ENCODE measurements at places on chromosomes 5 and 9.
A peak's percentile ranks its signal among the peaks of the same experiment; 100 is the strongest.

DNA sequence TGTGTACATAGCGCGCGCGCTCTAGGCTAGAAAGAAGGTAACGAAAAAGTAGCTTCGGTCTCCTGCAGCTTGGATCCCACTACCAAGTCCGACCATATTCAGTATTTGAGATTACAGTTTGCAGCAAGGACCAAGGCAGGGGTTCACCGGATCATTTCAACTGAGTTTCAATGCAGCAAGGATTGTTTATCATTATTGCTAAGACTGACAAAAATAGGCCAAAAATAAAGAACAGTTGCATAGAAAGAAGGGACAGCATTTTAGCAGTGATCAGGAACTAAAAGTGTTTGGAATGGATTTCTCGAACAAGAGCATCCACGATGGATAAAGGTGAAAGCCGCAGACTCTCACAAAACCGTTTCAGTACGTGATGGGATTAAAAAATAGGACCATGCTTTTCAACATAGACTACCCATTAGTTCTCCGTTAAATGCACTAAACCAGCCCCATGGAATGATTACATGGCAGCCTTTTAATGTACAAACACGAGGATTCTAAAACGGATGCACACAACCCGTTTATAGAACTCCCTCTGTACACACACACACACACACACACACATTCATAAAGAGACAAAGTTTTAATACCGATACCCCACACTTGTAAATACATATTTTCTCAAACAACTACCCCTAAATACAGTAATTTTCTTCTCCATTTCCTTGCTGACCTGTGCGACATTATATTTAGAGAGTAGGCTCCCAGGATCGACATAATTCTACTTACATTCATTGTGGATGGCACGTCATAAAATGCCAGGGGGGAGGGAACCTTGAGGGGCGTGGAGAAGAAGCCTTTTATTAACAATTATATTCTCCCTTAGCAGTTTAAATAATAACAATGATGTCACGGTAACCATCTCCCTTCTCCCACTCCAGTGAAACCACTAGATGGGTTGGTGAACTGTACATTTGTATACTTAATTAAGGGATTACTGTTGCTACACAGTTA is 197.1 kb downstream of the MEF2C start:
- DNase-seq: no peak

- no peak for DNase-seq
Measured at GRCh38 chr5:106423109-106423897, 1247.4 kb downstream of the EFNA5 start.

DNA sequence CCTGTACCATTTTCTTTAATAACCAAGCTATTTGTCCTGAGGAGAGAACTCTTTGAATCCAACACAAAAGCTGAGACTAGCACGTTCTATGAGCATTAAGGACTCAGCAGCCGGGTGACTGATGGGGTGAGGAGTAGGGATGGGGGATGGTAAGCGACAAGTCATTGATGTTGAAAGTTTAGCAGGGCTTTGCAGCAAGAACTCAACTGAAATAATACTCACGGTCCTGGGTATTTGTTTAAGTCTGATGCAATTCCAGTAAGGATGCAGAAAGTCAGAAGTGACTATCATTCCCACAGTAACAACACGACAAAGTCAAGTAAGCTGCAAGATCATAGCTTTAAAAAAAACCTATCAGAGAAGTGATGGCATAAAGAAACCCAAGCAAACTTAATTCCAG is 131.1 kb downstream of the ACTL7B start:
- no peak for DNase-seq

GRCh38 chr9:122360891-122361290 is 9.9 kb upstream of the PTGS1 start:
- no peak for DNase-seq

DNA sequence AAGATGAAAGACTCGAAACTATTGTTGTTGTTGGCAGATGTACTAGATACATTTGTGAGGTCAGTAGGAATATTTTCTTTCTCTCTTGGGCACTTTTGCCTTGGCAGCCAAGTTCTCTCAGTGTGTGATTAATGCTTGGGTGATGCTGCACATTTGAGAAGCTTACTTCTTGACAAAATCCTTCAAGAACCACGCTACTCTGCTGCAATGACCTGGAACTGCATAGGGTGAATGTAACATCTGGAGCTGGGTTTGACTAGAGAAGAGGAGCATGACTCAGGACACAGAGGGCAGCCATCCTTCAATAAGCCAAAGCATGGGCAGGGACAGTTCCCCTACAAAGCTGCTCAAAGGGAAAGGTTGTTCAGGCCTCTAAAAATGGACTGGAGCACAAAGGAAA is 75.5 kb upstream of the PUM3 start:
- DNase-seq: no peak

- no peak for DNase-seq
Measured at GRCh38 chr9:16868701-16869100, 1.8 kb downstream of the BNC2 start.

GRCh38 chr5:1724822-1725602 is 74.6 kb downstream of the MRPL36 start:
- DNase-seq: peak; percentile 4

GRCh38 chr9:89843074-89843473 is 238.3 kb downstream of the GADD45G start:
- no peak for DNase-seq

DNA sequence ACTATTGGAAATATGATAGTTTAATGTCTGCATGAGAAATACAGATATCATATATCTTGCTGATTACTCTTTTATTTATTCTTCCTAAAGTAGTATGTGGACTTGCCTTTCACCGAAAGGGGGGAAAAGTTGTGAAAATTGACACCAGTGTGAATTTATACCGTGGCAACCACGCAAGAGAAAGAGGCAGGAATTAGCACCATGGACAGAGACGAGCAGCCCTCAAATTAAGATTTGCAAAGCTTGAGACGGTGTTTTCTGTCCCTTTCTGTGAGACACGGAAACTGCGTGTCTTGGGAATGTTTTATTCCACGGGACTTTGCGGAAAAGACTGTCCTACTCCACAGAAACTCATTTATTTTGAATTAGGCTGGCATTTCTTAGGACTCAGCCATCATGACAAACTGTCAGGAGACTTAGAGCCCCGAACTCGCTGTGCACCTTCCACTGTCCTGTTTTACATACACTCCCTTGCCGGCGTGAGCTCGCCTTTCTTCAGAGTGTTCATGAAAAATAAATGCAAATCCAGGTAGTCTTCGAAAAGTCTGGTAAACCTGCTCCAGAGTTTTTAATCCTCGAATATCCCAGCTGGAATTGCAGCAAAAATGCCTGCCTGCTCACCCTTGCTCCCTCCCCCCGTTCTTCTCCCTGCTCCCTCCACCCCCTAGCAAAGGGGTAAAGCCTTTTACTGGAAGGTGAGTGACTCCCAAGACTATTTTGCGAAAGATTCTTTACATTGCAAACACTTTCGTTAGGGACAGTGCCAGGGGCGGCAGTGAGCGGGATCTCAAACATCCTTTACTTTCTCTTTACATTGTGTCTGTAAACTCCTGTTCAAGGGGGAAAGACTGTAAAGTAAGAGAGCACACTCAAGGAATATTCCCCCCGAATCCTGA is 3.8 kb upstream of the ELAVL2 start:
- DNase-seq: no peak

DNA sequence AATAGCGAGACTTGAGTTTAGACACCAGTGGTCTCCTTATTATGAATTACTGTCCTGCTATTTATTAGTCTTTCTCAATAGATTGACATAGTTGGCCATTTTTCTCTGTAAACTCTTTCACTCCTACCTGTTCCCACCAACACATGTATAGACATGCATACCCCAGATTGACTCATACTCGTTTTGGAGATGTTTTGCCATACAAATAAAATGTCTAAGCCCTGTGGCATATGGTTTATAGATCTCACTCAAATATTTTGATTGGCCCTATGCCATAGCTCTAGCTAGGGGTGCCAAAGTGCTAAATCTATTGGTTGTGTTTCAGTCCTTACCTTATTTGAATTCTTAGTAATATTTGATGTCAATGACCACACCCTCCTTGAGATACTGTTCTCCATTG is 42.3 kb downstream of the CAMK4 start:
- no peak for DNase-seq

DNA sequence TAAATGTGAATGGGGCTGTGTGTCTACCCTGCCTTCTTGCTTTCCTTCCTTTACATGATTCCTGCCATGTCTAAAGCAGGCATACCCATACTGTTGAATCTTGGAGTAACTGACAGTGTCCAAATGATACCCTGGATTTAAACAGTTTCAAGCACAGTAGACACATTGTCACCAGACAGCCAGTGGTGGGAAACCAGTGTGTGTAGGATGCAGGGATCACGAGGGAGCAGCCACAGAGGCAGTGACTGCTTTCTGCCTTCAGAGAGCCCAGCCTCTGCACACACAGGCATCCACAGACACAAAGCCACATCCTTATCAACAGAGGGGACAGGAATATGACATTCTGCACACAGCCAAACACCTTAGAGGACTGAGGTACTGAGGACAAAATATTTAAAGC is 184.2 kb upstream of the TBCA start:
- DNase-seq: no peak

- no peak for DNase-seq
Measured at GRCh38 chr9:83934569-83935275, 13.5 kb upstream of the KIF27 start.

DNA sequence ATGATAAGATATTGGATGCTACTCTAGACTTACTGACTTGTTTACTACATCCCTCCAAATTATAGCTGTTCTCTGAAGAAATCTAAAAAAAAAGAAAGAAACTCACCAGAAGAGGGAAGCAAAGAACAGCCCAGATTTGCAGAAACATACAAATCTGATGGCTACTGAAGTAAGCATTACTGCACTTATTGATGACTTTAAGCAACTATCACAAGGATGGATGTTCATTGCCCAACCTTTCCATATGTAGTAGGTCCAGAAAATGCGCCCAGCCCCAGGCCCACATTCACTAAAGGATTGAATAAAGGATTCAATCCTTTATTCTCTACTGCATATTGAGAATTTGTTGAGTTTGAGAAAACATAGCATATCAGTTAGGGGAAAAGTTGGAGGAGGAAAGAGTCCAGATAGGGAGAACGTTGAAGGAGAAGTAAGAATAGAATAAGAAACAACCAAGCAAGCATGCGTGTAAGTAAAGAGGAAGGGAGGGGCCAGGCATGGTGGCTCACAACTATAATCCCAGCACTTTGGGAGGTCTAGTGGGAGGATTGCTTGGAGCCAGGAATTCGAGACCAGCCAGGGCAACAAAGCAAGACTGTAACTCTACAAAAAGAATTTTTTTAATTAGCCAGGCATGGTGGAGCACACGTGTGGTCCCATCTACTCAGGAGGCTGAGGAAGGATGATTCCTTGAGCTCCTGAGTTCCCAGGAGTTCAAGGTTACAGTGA is 33.8 kb upstream of the DTWD2 start:
- DNase-seq: no peak

- DNase-seq: no peak
Measured at GRCh38 chr9:86953181-86953580, 5.9 kb upstream of the GAS1 start.

DNA sequence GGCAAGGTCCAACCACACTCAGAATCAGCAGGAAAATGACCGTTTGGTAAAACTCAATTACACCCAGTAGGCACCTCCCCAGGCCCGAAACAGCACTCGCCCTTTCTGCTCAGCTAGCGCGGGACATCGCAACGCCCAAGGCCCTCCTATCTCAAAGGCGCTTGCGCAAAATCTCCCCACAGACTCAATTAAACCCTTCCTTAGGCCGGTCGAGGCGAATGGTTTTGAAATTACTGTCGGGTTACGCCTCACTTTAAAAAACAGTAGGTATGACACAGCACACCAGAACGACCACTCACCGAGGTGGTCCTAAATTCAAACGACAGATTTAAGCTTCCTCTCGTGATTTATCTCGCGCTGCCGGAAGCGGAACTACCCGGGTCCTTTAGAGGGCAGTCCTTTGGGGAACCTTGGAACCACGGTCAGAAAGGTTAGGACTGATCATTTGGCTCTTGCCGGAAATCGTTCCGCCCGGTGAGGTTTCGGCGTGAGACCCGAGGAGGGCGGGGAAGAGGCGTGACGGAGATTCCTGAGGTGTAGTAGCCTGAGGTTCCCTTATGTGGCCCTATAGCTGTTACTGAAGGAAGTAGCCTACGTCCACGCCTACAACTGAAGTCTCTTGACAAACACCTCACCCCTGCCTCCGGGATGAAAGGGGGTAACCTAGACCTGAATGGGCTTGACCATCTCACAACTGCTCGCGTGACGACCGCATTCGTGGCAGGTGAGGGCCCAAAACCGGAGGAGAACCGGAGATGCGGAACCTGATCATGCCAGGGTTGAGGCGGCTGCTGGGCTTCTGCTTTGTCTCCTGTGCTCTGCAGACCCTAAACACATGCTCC is at the start of the genes GIN1 and PPIP5K2:
Gene GIN1, minus strand, starts transcription at position 374 of the 842 bp plus-strand sequence. CDS start 11,431 bp downstream, outside the sequence.
Gene PPIP5K2, plus strand, starts transcription at position 537 of the 842 bp plus-strand sequence. CDS start 9,289 bp downstream, outside the sequence.
- DNase-seq: peak; percentile 92

GRCh38 chr9:120737416-120738165 is 23.3 kb upstream of the MEGF9 start:
- DNase-seq: no peak

DNA sequence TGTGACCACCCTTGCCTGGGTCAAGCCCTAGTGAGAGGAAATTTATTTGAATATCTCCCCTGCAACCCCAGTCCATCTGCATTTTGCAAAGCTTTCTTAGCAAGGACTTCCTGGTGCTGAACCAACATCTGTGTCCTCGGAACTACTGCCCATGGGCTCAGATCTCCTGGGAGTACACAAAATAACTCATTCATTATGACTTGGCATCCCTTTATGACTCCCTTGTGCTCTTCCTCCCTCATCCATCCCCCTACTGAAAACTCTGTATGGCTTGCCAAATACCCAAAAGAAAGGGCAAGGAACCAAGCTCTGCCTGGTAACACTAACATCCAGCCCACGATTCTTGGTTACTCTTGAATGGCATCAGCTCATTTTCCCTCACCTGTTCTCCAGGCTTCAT is 368.5 kb downstream of the NTRK2 start:
- DNase-seq: no peak

DNA sequence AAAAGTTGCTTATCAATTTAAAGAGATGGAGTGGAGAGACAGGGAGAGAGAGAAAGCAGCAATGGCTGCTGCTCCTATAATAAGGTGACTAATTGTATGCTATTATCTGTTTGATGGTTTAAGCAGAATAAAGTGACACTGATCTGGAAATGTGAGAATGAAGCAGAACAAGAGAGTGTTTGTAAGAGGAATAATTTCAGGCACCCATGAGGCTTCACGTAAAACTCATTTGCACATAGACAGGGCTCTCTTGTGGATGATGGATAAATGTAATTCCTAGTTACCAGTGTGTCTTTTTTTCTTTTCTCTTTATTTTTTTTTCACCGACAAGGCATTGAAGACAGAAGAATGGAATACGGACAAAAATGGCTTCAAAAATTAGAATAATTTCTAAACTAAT is 228.8 kb upstream of the TYRP1 start:
- no peak for DNase-seq

DNA sequence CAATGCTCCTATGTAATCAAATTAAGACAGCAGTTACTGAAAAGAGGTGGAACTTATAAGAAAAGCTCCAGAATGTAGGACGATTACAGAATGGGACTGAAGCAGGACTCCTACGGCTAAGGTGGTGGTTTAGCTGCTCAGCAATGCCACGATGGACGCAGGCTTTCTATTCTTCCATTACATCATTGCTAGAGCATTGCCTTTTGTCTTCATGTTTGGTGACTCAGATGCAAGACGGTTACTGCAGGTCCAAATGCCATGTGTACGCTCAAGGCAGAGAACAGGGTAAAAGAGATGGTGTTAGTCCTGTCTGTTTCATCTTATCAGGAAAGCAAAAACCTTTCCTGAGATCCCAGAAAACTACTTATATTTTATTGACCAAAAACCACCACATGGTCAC is 255.1 kb downstream of the ZSWIM6 start:
- no peak for DNase-seq

GRCh38 chr9:99565203-99565602 is 256.5 kb upstream of the NR4A3 start:
- DNase-seq: no peak
